DMS53 (cell line): ENCODE measurements at places on chromosomes 7 and 10.

- DNase-seq, result no peak
Measured at GRCh38 chr7:150924369-150924781, 53.7 kb downstream of the KCNH2 start.

- DNase-seq, result no peak
Measured at GRCh38 chr7:122453432-122453831, 148.9 kb upstream of the FEZF1 start.

DNA sequence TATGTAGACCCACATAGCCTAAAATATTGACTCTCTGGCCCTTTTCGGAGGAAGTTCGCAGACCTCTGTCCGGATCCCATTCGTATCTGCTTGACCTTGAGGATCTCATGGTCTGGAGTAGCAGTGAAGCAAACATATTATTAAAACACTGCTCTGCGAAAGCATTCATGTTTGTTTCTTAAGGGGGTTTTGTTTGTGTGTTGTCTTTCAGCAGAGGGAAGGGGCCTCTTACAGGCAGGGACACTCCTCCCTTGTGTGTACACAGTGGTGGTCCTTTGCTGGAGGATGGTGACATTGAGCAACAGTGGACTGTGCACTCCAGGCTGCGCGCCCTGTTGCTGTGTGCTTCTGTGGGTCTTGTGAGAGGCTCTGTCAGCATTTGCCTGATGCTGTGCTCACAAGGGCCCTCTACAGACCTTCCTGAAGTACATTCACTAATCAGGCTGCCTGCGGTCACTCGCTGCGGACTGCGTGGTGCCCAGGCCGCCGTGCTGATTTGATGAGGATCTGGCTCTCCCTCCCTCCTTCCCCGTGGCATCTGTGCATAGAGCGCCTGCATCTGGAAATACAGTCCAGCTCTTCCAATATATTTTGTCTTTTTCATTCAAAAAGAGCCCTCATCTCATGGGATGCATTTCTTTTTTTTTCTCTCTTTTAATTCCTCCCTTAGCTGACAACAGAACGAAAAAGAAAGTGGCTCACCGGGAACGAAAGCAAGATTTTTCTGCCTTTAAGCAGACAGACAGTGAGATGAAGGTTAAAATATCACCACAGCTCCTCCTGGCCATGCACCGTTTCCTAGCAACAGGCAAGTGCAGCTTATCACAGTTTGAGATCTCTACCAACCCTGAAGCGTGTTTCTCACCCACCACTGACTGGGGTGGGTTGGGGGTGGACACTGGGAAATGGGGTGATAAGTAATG, 135.8 kb downstream of the CNNM2 start:
- peak; percentile 90 for DNase-seq

DNA sequence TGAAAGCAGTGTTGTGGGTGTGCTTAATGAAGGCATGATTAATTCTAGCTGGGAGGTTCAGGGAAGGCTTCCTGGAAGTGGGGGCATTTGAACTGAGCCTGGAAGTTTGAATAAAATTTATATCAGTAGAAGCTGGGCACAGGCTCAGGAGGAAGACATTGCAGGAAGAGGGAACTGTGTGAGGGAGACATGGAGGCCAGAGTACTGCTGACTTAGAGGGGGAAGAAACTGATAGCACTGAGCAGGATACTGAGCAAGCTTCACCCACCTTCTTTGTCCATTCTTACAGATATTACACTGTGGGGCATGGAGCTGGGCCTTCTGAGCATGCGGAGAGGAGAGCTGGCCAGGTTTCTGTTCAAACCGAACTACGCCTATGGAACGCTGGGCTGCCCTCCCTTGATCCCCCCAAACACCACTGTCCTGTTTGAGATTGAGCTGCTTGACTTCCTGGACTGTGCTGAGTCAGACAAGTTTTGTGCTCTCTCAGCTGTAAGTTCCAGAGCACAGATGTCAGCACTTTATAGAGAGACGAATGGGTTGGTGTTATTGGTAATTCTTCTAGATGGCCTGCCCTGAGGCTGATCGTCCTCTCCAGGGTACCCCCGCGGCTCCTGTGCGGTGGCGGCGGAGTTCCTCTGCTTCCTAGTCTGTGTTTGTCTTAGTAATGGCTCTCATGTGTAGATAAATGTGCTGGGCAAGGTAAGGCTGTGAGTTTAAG, 2.1 kb downstream of the FKBP6 start:
- no peak for DNase-seq

DNA sequence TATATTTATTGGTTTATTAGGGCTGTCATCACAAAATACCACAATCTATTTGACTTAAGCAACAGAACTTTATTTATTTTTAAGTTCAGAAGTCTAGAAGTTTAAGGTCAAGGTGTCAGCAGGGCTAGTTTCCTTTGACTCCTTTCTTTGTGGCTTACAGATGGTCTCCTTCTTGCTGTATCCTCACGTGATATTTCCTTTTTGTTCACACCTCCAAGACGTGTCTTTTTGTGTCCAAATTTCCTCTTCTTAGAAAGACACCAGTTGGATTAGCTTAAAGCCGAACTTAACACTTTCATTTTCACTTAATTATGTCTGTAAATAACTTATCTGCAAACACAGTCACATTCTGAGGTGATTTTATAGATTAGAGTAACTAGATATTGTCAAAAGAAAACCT, 631.4 kb upstream of the POT1 start:
- DNase-seq, result peak; percentile 38

- peak; percentile 54 for DNase-seq
Measured at GRCh38 chr10:88728107-88728763, 22.2 kb downstream of the LIPK start.

GRCh38 chr7:119228482-119228881, 1004.0 kb downstream of the ANKRD7 start:
- no peak for DNase-seq

DNA sequence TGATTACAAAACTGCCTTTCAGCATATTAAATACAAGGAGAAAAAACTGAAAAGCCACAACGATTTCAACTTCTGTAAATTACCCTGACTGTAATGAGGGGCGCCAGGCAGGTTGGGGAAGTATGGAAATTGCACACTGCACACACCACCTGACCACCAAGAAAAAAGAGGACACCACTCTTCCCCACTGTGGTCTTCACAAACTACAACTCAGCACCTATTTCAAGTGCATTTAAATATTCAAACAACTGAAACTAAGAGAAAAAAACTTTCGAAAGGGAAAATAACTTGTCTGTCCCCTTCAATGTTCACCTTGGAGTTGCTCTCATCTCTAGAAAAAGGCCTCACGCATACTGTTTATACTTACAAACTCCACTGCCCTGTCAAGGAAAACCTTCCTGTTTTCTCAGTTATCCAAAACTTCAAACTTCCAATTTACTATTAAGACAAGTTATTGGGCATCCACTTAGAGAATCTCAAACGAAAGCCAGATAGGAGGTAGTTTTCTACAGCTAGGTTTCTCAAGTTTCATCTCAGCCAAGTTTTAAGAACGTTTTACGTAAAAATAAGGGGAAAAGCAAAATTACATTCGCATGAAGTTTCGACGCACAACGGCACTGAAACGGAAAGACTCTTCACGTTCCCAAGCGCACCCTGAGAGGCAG, 1.4 kb downstream of the LARP4B start:
- DNase-seq, result no peak

DNA sequence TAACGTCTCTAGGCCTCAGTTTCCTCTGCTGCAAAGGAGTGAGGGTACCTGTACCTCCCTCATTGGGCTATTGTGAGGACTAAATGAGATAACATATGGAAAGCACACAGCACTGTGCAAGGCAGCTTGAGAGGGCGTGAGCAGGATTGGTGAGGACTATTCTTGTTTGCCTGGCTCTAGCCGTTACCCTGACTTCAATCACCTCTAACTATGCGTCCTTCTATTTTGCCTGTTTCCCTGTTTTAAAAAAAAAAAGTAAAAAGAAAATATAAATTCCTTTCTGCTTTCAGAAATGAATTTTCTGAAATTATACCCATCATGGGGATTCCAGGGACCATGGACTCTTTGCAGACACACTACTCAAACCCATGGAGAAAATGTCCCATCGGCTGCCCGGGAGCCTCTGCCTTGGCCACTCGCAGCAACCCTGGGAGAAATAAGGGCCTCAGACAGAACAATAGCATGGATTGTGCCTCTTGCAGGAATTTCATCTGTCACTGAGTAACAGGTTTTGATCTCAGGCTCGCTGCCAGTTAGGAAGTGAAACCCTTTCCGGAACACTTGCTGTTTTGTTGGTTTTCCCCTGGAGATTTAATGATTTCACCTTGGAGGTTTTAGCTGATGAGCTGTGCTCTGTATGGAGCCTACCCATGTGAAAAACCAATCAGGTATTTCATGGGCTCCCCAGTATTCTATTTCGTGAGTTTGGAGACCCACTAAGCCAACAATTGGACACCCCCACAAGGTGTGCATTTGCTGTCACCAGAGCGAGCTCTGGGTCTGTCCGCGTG, 55.6 kb downstream of the STEAP1B start:
- DNase-seq, result peak; percentile 74

GRCh38 chr7:116726713-116727431, 54.9 kb downstream of the MET start:
- DNase-seq, result no peak

GRCh38 chr7:140646931-140647647, 6.5 kb upstream of the DENND2A start:
- DNase-seq, result peak; percentile 94
